ENCODE measurements at places on chromosomes 5 and 9. TPM values are rescaled to one million over a fixed set of nuclear protein-coding genes. Genes with fewer than 3 reads are reported as not detected.

Gene AGPAT2
- 305 TPM for total RNA-seq

Gene PCDHGA8
- 2.7 TPM for total RNA-seq

Gene PCDHB9
- total RNA-seq: 0.40 TPM

- DNase-seq: peak; percentile 42
Measured at GRCh38 chr9:92763721-92764380, 782 bp downstream of the BICD2 start.

DNA sequence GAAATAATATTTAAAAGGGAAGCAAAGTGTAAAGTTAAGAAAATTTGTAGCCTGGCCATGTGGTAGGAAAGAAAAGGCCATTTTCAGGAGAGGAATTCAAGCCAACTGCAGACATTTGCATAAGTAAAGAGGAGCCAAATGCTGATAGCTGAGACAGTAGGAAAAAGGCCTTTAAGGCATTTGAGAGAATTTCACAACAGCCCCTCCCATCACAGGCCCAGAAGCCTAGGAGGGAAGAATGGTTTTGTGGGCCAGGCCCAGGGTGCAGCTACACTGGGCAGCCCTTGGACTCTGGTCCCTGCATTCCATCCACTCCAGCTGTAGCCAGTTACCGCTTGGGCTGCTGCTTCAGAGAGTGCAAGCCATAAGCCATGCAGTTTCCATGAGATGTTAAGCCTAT lies 1556.8 kb downstream of the EFNA5 start:
- no peak for DNase-seq

DNA sequence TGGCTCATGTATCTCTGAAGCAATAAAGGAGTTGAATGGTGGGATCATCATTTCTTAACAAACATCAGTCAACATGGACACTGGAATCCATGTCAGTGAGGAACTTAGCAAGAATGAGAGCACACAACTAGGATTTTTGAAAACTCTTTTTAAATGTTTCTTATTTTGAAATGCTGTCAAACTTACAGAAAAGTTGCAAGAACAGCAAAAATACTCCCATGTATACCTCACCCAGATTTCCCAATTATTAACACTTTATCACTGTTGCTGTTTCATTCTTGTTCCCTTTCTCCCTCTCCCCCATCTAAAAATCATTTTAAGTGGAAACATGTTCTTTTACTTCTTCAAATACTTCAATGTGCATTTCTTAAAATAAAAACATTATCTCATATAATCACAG lies 65.5 kb downstream of the RORB start:
- DNase-seq: no peak

- peak; percentile 11 for DNase-seq
Measured at GRCh38 chr5:72842816-72843215, 26.4 kb downstream of the TNPO1 start.

All from transverse colon (tissue), 4 donors.